Cardiac muscle cell (in vitro differentiated cells and primary cell): ENCODE measurements at places on chromosomes 7 and 10. TPM values are rescaled to one million over a fixed set of nuclear protein-coding genes. Genes with fewer than 3 reads are reported as not detected.

Gene CALHM3
- total RNA-seq, result not detected in 2 replicates

Gene SORCS3
- 12.2 and 29.1 TPM in 2 replicates for total RNA-seq

Gene HOXA9
- not detected in 2 replicates for total RNA-seq

Gene MEIG1
- 1.2 TPM in 1 of 2 replicates, not detected in the other for total RNA-seq

Gene NRAP
- total RNA-seq, result 0.12 TPM in 1 of 2 replicates, not detected in the other

Gene CYP2E1
- total RNA-seq, result 1.1 and 4.1 TPM in 2 replicates

Gene LBX1
- not detected in 2 replicates for total RNA-seq

Gene FAM25A
- not detected in 2 replicates for total RNA-seq

Gene SPAM1
- not detected in 2 replicates for total RNA-seq

Gene PRKCQ
- total RNA-seq, result 3.7 and 4.0 TPM in 2 replicates

Gene EPO
- total RNA-seq, result 0.60 TPM in 1 of 2 replicates, not detected in the other

Gene ASB10
- total RNA-seq, result 1.0 and 1.4 TPM in 2 replicates

Gene NRCAM
- 3.4 and 3.9 TPM in 2 replicates for total RNA-seq

Gene AGBL3
- total RNA-seq, result 1.4 and 1.7 TPM in 2 replicates

Gene TRIM50
- 0.32 TPM in 1 of 2 replicates, not detected in the other for total RNA-seq

Gene MBL2
- total RNA-seq, result not detected in 2 replicates
